ENCODE measurements at places on chromosomes 7 and 10. TPM values are rescaled to one million over a fixed set of nuclear protein-coding genes. Genes with fewer than 3 reads are reported as not detected.

- DNase-seq = no peak
Observed at GRCh38 chr10:127928021-127928806, 21.3 kb downstream of the PTPRE start.

- no peak for DNase-seq
Observed at GRCh38 chr10:119325131-119325530, 117.8 kb downstream of the GRK5 start.

DNA sequence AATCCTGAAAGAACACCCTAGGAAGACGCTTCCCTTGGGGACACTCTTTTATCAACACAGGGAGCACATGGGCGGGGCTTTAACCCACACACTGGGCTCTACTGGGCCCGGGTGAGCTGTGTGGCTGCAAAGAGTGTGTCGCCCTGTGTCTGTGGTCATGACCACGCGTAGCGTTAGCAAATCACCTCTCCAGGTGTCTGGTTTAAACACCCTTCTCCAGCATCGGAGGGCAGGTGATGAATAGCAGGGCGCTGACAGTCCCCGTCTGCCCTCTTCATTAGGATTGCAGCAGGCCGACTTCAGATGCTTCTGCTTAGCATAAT lies 127.7 kb downstream of the ADARB2 start:
- DNase-seq = no peak

- DNase-seq = no peak
Observed at GRCh38 chr7:491958-492713, 27.5 kb downstream of the PDGFA start.

GRCh38 chr10:29171717-29172116 lies 117.2 kb upstream of the LYZL1 start:
- DNase-seq = no peak

GRCh38 chr7:132276976-132277725 lies 299.1 kb downstream of the PLXNA4 start:
- no peak for DNase-seq

- no peak for DNase-seq
Observed at GRCh38 chr7:28237363-28237762, 56.8 kb upstream of the JAZF1 start.

DNA sequence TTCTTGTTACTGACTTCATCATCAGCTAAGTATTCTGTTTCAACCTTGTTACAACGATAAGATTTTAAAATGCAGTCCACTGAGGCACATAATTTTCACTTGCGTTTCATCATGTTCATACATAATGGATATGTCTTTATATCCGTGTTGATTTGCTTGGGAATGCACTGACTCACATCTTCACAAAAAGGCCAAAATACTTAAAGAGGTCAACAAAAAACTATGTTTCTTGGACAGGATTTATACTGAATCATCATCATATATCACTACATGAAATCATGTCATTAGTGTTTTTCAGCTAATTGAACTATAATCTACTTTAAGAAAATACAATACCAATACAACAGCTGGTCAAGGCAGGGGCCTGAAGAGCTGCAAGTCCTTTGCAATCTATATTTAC lies 324.5 kb upstream of the KLF6 start:
- no peak for DNase-seq

DNA sequence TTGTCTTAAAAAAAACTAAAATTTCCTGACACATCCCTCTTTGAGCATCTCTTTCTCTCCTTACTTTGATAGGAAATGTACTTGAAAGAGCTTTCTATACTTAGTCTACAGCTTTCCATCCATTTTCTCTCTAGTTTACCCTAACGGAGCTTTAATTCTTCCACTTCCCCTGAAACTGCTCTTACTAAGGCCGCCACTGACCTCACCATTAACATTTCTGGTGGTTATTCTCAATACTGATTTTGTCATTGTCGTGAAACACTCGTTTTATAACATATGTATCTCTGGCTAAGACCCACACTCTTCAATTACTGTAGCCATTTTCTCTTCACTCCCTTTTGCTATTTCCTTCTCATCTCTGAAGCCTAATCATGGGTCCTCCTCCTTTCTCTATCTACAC lies 262.0 kb upstream of the FERD3L start:
- no peak for DNase-seq

DNA sequence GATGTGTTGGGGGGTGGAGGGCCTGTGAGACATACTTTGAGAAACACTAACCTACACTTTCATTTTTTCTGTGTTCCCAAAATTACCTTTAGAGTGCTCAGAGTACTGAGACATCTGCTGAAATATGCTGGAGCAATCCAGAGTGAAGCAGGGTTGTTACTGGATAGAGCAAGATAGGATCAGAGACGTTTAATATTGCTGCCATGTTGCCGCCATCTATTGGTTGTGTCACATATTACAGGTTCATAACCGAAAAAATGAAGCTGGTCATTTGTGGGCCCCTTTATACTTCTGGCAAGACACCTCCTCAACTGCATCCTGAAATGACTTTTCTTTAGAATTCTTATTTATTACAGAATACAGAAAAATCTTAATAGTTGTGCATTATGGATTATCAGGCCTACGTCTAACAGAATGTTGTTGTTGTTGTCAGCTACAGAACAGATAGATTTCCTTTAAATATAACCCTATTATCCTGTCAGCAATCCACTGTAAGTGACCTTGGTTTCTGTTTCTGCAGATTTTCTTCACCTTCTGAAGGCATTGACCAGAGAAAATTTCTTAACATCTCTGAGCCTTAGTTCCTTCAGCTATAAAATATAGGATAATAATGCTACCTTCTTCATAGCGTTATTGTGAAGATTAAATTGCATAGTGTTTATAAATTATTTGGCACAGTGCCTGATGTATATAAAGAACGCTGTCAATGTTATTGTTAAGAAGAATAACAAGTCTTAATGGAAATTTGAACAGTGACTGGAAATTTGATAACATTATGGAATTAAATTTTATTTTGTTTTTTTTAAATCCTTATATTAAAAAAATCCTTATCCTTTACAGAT lies 16.2 kb upstream of the DLD start:
- peak; percentile 73 for DNase-seq

DNA sequence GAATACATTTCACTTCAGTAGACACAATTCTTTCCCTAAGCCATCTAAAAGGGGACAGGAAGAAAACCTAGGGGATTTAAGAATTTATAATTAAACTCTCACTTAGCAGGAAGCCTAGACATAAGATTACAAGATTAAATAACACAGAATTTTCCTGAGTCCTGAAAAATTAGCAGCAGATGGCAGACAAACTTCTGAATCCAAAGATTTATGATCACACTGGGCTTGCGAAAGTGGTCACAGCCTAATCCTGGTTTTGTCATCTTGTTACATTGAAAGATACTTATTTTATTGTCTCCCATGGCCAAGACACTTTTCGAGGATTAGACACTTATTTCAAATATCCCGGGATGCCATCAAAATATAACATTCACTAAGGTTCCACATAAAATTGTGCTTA lies 2.9 kb downstream of the ERLIN1 start:
- DNase-seq = no peak

GRCh38 chr7:46513447-46513848 lies 592.4 kb upstream of the IGFBP3 start:
- no peak for DNase-seq

DNA sequence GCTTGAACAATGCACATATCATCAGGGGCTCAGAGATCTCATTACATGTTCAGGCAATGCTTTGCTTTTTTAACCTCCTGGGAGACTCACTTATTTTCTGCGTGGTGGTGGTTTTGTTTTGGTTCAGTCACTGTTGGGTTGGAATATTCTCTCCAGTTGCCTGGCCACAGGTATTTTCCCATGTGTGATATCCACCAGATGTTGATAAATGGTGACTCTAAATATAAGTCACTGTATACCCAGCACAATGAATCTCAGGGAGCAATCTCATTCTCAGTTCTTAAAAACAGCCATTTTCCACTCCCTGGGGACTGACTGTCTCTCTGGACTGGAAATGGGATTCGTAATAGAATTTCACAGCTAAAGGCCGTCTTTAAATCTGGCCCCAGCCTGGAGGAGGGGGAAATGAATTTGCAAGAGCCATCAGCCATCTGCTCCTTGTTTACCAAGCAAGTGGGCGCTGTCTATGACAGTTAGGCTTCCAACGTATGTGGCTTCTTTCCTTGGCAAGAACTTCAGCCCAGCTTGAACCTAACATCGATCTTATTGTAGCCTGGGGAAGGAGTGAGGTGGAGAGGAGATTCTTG lies 1106.2 kb downstream of the NRG3 start:
- no peak for DNase-seq

AQP1 gene
- total RNA-seq = 675 TPM

CCZ1 gene
- total RNA-seq = 44.1 TPM

PFKFB3 gene
- total RNA-seq = 183 TPM

ANKRD22 gene
- total RNA-seq = not detected

CACNB2 gene
- total RNA-seq = 1.6 TPM

GIMAP8 gene
- 7.9 TPM for total RNA-seq

LEP gene
- total RNA-seq = 54.3 TPM

ABCB1 gene
- total RNA-seq = 22.9 TPM

CPA2 gene
- not detected for total RNA-seq

Data from tibial nerve (tissue), 4 donors.